ENCODE measurements at places on chromosomes 1 and 21.

DNA sequence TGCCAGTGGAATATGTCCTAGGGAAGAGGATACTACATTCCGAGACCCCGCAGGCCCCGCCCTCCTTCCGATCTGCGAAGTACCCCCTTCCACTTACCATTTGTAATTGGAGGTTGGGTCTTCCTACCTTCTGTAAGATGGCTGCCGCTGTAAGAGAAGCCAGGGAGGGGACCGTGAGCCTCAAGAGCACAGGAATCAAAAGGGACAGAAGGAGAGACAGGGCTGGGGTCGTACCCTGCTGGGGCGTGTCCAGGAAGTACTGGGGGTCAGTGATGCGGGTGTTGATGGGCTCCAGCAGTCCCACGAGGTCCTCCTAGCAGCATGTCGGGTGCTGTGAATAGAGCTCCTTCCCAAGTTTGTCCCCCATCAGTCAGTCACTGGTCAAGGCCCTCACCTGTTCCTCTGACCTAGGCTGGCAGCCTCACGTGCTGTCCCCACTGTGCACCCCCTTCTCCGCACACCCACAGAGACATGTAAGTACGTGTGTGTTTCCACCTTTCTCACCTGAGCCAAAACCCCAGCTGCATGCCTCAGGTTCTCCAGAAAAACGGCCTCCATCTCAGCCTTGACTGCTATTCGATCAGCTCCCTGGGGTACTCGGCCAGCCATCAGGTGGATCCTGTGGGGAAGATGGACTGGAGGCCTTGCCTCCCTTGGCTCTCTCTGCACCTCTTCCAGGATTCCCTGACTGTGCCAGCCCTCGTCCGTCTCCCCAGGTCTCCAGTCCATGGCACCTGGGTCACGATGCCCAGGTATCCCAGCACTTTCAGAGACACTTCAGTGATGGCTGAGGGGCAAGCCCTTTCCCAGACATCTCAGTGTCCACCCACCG, 1.8 kb downstream of the HYI start:
- no peak for DNase-seq

GRCh38 chr1:156741481-156741983, 644 bp upstream of the MRPL24 start:
- DNase-seq = no peak

GRCh38 chr1:39683591-39684312, 7.5 kb downstream of the HPCAL4 start:
- DNase-seq = no peak

GRCh38 chr1:184433956-184434502, 47.2 kb downstream of the C1orf21 start:
- DNase-seq = no peak

- no peak for DNase-seq
Measured at GRCh38 chr1:152009691-152010090, 16.0 kb upstream of the S100A10 start.

DNA sequence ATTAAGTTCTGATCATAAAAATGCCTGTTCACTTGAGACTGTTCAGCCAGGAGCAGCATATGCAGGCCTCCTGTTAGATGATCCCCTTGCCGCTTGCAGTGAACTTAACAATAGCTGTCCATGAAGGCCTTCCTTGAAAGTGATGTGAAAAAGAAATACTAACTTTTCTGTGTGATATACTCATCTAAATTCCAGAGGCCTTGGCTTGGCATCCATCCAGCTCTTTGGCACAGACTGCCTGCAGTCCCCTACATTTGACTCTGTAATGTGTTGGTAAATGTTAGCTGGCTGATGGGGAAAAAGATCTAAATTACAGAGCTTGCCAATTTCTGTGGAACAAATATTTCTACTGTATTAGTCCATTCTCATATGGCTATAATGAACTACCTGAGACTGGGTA, 73.7 kb downstream of the KCNK2 start:
- DNase-seq = no peak

GRCh38 chr1:194807530-194808220, 1621.3 kb upstream of the B3GALT2 start:
- DNase-seq = no peak

- DNase-seq = no peak
Measured at GRCh38 chr1:66580081-66580480, 46.1 kb downstream of the SGIP1 start.

DNA sequence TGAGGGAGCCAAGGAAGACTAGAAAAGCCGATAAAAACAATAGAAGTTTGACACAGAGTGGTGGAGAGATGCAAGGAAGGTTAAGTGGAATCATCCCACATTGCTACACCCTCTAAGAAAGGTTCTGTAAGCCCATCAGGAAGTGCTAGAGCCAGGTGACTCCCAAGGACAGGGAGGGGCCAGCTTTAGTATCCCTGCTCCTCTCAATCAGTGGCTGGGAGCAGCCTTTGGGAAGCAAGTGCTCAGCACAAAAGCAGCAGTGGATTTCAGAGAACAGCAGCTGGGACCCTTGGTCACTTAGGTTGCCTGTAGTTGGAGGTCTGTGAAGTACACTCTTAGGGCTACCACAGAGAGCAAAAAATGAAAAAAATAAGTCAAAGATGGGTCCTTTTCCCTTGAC, 42.5 kb downstream of the NME7 start:
- no peak for DNase-seq

- no peak for DNase-seq
Measured at GRCh38 chr1:63435161-63435560, 67.7 kb downstream of the ALG6 start.

DNA sequence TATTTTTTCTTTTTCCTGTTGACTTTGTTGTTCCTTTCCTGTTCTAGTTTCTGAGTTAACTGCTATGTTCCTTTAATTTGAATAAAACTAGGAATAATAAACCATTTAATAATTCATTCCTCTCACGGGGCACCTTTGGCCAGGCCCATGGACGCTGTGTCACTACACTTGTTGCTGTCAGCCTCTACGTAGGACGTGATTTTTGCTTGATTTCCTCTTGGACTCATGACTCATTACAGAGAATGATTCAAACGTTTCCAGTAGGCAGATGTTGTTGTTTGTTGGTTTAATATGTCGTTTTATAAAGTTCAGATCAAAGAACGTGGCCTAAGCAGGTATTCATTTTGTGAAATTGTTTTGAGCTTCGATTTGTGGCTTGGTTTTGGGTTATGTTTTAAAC, 9.1 kb upstream of the SLC19A1 start:
- no peak for DNase-seq

DNA sequence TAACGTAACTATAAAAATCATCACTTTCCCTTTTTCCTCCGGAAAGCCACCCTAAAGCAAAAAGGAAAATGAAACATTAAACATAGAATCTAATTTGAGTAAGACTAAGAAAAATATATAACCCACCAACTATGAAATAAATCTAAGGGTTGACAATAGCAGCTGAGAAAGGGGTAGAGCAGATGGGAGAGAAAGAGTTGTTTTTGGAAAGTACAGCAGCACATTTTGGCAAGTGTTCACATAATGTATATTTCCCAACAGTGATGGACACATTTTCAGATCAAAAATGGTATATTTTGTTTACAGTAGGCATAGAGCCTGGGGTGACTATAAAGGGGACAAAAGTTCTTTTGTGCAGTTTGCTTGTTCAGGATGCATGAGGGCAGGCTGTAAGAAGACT, 1287.4 kb upstream of the B3GALT2 start:
- DNase-seq = no peak

GRCh38 chr1:25924454-25924853, 18.2 kb upstream of the STMN1 start:
- DNase-seq = no peak

GRCh38 chr1:173253046-173253445, 45.9 kb upstream of the TNFSF4 start:
- DNase-seq = no peak

- DNase-seq = no peak
Measured at GRCh38 chr1:159239551-159240220, 35.0 kb downstream of the ACKR1 start.

DNA sequence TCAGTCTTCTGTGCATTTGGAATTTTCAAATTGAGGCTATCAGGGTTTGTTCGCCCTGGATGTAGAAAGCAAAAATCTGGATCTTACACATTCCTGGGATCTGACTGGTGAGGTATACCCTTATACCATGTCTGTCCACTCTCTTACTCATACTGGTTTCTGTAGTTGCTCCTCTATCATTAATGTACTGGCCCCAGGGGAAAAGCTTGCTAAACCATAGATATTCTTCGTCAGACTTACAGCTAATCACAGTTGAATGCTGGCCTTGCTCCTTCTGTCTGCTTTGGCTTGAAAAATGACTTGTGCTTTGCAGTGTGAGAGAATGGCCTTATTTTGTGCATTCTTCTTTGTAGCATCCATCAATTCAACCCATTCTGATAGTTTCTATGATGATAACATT, 30.5 kb downstream of the TBCE start:
- no peak for DNase-seq

GRCh38 chr21:46004168-46004861, 22.7 kb downstream of the COL6A1 start:
- no peak for DNase-seq

GRCh38 chr1:183251959-183252450, 65.9 kb downstream of the LAMC2 start:
- no peak for DNase-seq

DNA sequence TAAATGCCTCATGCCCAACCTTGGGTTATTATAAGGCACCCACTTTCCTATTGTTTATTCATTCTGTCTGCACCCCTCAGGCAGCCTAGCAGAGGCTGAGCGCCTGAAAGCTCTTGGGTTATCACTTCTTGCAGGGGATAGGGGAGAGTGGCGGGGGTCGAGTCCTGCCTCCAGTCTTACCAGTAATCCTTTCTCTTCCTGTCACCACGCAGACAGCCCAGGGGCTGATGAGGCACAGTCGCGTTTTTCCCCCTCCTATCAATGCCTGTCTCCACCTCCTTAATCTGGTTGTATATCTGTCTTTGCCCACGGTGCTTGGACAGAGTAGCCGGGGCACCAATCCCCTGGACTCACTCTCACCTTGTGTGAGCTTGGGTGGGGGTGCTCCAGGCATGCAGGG, 733.1 kb downstream of the MATN1 start:
- no peak for DNase-seq

DNA sequence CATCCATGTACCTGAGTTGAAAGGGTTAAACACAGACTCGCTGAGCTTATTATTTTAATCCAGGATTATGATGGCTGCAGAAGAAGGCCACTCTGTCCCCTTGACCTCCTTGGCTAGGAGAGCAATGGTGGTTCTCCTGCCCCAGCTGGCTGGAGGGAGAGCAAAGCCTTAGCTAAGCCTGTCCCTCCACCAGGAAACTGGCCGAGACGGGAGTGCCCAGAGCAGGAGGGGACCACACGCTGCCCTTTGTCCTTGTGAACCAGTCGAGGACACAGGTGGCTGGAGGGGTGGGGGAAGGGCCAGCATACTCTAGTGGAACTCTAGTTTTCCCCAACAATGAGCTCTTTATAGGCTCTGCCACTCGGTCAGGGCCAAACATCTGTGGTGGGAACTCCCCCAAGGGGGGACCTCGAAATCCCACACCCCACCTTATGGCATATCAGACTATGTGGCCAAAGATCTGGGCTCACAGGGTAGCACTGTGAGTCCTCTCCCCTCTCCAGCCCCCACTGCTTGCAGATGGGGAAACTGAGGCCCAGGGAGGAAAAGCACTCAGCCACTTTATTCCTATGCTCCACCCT, 12.9 kb downstream of the KIAA1614 start:
- no peak for DNase-seq

GRCh38 chr1:61435226-61435625, 289.7 kb downstream of the TM2D1 start:
- DNase-seq = no peak

GRCh38 chr1:53552981-53553733, 94.0 kb downstream of the DMRTB1 start:
- DNase-seq = no peak

- no peak for DNase-seq
Measured at GRCh38 chr1:235468004-235468403, 36.2 kb downstream of the B3GALNT2 start.

GRCh38 chr1:17844185-17844826, 89.2 kb downstream of the ACTL8 start:
- no peak for DNase-seq

- no peak for DNase-seq
Measured at GRCh38 chr1:20507248-20507563, 745 bp downstream of the MUL1 start.

GRCh38 chr1:176885751-176886150, 278.8 kb downstream of the ASTN1 start:
- no peak for DNase-seq

- no peak for DNase-seq
Measured at GRCh38 chr1:91710261-91710660, 175.7 kb downstream of the TGFBR3 start.

GRCh38 chr1:170836141-170836540, 99.2 kb upstream of the MROH9 start:
- DNase-seq = no peak

DNA sequence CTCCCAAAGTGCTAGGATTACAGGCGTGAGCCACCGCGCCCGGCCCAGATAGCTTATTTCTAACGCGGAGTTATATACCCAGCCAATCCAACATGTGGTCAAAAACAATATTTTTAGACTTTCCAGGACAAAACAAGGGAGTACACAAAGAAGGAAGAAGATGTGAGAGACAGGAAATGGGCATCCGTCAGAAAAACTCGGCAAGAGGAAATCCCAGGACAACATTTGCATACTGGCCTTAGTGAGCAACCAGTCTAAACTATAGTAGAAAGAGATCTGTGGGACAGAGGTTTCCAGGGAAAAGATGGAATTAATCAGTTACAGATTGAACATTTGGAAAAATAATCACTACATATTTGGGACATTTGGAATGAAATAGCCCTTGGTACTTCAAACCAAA, 11.4 kb downstream of the ARMH1 start:
- DNase-seq = no peak

DNA sequence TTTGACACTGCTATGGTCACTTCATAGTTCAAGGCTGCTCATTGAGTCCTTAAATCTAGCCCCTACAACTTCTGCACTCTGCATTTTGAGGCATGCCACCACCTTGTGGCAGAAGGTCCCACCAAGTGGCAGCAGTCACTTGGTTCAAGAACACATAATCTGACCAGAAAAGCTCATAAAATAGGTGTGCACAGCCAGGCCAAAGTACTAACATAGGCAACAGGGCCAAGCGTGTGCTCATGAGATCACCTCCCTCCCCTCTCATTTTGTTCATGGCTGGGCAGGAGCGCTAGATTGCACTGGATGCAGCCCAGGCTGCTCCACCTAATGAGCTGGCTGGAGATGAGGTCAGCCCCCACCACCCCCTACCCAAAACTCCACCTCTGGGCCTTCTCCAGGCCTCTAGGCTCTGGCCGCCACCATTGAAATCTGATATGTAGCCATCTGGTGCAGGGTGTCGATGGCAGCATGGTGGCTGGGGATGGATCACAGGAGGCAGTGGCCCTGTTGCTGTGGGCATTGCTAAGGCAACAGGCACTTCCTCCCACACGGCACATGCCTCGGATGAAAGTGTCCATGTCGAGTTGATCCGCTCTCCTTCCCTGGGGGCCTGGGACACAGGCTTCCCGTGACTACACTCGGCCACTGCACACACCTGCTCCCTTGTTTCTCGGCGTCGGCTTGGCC, 193.2 kb downstream of the TRABD2B start:
- DNase-seq = no peak

- no peak for DNase-seq
Measured at GRCh38 chr21:17671733-17672132, 59.0 kb upstream of the BTG3 start.

- DNase-seq = no peak
Measured at GRCh38 chr1:88104236-88104635, 579.8 kb upstream of the PKN2 start.

GRCh38 chr1:203273869-203274602, 31.3 kb upstream of the BTG2 start:
- no peak for DNase-seq

GRCh38 chr1:227734856-227735538, at the start of the genes JMJD4 and SNAP47:
TSS of gene JMJD4 (minus strand) at chr1:227735302. CDS start at chr1:227735273, 29 bp downstream.
TSS of gene SNAP47 (plus strand) at chr1:227735435. CDS start at chr1:227747737, 12,302 bp downstream.
- DNase-seq = peak; percentile 60

GRCh38 chr1:84353695-84354094, 44.6 kb upstream of the DNASE2B start:
- no peak for DNase-seq
